GDM1 (cell line): ENCODE measurements at places on chromosomes 2 and 18.

GRCh38 chr2:202036601-202037037 is 3.0 kb downstream of the FZD7 start:
- DNase-seq = no peak

DNA sequence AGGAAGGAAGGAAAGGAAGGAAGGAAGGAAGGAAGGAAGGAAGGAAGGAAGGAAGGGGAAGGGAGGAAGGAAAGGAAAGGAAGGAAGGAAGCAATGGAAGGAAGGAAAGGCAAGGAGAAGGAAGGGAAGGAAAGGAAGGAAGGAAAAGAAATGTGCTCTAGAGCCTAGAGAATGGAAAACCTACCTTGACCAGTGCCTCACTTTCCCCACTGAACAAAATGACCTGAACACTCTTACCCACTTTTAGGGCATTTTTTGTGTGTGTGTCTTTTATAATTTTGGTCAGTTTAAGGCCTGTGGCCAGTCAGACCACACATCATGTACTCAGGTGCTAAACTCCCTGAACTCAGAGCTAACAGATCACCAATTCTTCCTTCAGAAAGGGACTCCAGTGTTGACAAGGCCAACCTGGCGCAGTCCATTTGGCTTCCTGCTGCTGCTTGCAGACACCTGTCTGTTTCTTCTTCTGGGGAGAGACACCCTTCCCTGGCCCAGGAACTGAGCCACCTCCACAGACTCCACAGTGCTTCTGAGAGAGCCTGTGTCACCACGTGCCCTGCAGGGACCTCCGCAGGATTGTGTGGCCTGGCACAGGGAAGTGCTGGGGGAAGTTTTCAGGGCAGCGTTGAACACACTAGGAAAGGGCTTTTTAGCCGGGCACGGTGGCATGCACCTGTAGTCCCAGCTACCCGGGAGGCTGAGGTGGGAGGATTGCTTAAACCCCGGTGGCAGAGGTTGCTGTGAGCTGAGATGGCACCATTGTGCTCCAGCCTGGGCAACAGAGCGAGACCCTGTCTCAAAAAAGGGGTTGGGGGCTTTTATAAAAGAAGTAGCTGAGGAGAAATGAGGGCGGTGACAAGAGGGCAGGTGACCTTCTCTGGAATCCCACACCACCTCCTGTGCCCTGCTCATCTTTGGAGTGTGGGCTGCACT is 57.2 kb downstream of the DDX1 start:
- no peak for DNase-seq

GRCh38 chr2:101882769-101883307 is 108.9 kb upstream of the IL1R2 start:
- DNase-seq = no peak

GRCh38 chr18:63161032-63161760 is 158.4 kb downstream of the BCL2 start:
- no peak for DNase-seq

GRCh38 chr2:203361922-203362321 is 33.7 kb downstream of the ABI2 start:
- no peak for DNase-seq

DNA sequence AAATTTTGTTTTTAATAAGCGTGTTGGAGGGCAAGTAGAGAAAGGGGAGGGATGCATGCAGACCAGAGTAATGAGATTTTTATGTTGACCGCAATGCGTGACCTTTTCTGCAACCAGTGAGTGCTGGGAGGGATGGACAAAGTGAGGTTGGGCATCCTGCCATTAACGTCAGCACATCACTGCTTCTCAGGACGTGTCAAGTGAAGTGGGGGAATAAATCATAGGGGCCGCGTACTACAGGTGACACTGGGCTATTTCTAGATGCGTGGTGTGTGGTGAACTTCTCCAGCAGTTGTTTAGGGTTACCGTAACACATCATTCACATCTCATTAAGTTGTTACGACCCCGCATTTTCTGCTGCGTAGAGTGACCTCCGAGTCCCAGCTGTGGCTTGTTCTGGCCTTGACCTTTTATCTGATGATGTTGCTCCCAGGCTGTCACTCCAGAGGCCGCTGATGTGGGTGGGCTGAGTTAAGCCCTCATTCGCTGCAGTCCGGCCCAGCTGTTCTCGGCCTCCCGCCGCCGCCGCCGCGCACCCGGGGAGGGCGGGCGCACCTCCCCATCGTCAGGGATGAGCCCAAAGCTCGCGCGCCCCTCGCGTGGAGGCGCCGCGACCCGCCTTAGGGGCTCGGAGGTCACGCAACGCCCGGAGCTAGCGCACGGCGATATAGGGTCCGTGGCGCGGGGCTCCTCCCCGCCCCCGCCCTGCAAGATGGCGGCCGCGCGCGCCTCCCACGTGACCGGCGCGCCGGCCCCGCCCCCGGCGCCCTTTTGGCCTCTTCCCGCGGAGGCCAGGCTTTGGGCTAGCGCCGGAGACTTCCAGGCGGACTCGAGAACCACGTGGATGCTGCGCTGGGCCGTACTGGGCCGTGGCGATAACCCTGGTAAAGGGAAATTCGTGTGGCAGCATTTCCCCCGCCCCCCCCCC is 3.5 kb downstream of the ZCCHC2 start:
- DNase-seq = peak; percentile 79

GRCh38 chr2:148338541-148338940 is 306.0 kb upstream of the EPC2 start:
- no peak for DNase-seq

GRCh38 chr2:150133623-150134022 is 353.8 kb downstream of the RND3 start:
- no peak for DNase-seq

- DNase-seq = no peak
These were observed 141.4 kb upstream of the DOK6 start for GRCh38 chr18:69259282-69259681.

- no peak for DNase-seq
These were observed 164.3 kb downstream of the ZNF521 start for GRCh38 chr18:25187521-25188192.

DNA sequence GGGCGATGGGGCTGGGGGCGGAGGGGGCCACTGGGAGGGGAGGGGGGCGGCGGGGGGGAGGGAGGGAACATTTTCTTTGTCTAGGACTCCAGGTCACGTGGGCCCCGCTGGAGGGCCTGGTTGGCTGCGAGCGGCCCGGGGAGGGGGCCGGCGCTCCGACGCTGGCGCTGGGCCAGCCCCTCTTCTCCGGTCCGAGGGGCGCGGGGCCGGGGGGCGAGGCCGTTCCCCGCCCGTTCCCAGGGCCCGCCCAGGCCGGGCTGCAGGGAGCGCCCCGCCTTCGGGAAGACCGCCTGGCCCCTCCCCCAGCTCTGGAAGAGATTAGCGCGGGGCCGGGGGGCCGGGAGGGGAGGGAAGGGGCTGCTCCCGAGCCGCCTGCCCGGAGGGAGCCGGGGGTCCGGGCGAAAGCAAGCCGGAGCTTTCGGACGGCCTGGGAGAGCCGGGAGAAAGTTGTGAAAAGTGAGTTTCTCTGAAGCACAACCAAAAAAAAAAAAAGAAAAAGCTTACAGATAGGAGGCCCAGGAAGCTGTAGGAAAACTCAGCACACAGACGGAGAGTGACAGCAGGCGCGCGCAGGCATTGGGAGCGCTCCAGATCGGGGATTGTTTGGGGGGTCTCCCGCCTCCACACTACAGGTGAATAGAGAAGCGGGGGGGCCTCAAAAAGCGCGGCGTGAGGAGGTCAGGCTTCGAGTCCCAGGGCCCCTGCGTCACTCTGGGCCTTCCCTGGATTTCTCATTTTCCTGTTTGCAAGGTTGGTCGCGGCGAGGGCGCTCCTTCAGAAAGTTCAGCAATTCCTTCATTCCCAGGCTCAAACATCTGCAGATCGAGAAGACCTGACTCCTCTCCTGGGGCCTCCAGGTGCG is 84.1 kb upstream of the POMC start:
- DNase-seq = no peak

GRCh38 chr2:15058015-15058720 is 425.7 kb downstream of the LRATD1 start:
- no peak for DNase-seq

GRCh38 chr2:162116352-162116751 is 35.7 kb downstream of the GCG start:
- no peak for DNase-seq

GRCh38 chr2:46873604-46874068 is 42.0 kb downstream of the MCFD2 start:
- peak; percentile 64 for DNase-seq

GRCh38 chr18:35620765-35621164 is 39.2 kb downstream of the GALNT1 start:
- DNase-seq = no peak

- no peak for DNase-seq
These were observed 4.3 kb upstream of the CDCA7 start for GRCh38 chr2:173350383-173350782.

- DNase-seq = no peak
These were observed 20.5 kb downstream of the GRB14 start for GRCh38 chr2:164600763-164601162.

- DNase-seq = no peak
These were observed 12.2 kb upstream of the ATP6V1B1 start for GRCh38 chr2:70923378-70924015.

GRCh38 chr18:70622622-70623419 is 334.0 kb downstream of the SOCS6 start:
- DNase-seq = no peak

- no peak for DNase-seq
These were observed 59.4 kb upstream of the RMDN2 start for GRCh38 chr2:37865640-37866039.

- no peak for DNase-seq
These were observed 257.7 kb downstream of the PTGR3 start for GRCh38 chr18:74951165-74951760.

DNA sequence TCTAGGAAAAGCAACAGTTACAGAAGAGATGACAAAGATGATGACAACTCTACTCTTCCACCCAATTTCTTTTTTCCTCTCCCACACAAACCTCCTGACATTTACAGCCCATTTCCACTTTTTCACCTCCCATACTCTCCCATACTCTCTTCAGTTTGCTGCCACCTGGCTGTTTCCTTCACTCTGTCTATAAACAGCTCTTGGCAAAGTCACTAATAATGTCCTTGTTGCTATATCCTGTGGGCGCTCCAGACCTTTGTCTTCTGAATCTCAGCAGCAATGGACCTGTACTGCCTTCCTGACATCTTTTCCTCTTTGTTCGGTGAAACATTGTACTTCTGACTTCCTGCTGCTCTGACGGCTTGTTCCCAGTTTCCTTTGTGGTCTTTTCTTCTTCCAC is 60.7 kb upstream of the CAVIN2 start:
- no peak for DNase-seq

GRCh38 chr2:133718688-133719201 is 150.5 kb upstream of the NCKAP5 start:
- DNase-seq = no peak

DNA sequence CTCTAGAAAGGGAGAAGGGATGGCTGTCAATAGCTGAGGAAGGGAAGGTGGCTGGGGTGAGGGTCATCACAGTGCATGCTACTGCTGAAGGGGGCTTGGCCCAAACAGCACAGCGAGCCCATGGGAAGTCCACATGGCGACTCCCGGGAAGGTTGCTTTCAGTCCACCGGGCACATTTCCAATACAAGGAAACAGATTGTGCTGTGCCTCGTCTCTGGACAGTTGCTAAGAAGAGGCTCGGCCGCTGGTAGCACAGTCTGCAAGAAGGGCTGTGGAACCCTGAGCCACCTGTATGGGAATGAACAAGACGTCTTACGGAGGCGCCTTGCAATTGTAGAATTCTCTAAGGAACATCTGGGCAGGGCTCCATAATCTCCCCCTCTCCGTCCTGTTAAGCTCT is 123.1 kb downstream of the CELF4 start:
- DNase-seq = no peak

DNA sequence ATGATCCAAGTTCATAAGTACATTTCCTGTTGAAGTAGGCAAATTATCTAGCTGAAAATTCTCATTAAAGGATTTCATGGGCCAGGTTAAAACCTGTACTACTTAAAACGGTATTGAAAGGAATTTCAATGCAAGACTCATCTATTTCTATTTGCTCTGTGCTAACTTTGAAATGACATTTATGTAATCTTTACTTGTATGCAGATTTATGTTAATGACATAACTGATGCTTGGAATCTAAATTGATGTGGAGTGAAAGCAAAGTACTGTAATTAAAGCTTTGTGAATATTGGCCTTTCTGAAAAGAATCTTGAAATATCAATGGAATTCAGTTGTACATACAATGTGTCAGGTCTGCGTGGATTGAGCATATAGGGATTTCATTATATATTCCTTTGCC is 390.0 kb downstream of the CPS1 start:
- DNase-seq = no peak

GRCh38 chr18:28007841-28008240 is 169.1 kb downstream of the CDH2 start:
- no peak for DNase-seq

GRCh38 chr2:216164576-216164975 is 55.4 kb downstream of the XRCC5 start:
- DNase-seq = peak; percentile 16

GRCh38 chr2:220162320-220162719 is 534.9 kb downstream of the SLC4A3 start:
- no peak for DNase-seq

DNA sequence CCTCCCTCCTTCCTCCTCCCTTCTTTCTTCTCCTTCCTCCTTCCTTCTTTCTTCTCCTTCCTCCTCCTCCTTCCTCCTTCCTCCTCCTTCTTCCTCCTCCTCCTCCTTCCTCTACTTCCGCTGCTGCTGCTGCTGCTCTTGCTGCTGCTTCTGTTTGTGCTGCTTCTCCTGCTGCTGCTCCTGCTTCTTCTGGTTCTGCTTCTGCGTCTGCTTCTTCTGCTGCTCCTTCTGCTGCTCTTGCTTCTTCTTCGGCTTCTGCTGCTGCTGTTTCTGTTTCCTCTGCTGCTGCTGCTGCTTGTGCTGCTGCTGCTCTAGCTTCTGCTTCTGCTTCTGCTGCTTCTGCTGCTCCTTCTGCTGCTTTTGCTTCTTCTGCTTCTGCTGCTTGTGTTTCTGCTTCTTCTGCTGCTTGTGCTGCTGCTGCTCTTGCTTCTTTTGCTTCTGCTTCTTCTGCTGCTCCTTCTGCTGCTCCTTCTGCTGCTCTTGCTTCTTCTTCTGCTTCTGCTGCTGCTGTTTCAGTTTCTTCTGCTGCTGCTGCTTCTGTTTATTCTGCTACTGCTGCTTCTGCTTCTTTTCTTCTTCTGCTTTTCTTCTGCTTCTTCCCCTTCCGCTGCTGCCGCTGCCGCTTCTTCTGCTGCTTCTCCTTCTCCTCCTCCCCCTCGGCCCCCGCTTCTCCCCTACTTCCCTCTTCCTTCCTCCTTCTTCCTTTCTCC is 8.6 kb downstream of the SNRNP27 start:
- DNase-seq = peak; percentile 69

DNA sequence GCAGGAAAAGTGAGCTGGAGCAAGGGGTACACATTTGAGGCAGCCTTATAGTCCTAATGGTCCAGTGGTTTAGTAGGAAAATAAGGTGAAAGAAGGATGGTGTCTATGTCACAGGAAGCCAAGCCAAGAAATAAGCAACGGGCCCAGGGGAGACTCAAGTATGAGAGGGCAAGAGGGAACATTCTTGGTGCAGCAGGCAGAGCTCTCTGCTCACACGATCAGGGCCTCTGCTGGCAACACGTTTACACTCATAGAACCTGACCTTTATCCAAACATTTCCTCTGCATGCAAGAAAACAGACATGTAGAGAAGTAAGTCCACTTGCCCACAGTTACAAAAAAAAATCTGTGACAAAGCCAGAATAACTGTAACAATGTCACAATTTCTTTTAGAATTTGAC is 32.6 kb upstream of the LRRC30 start:
- no peak for DNase-seq
